ENCODE measurements at places on chromosomes 11 and 22. TPM values are rescaled to one million over a fixed set of nuclear protein-coding genes. Genes with fewer than 3 reads are reported as not detected.

GRCh38 chr22:41048791-41049717, 43.3 kb upstream of the EP300 start:
- no peaks in the 10 kb centered on the region for H3K27me3 ChIP-seq
- no peaks in the 10 kb centered on the region for H3K4me1 ChIP-seq

DNA sequence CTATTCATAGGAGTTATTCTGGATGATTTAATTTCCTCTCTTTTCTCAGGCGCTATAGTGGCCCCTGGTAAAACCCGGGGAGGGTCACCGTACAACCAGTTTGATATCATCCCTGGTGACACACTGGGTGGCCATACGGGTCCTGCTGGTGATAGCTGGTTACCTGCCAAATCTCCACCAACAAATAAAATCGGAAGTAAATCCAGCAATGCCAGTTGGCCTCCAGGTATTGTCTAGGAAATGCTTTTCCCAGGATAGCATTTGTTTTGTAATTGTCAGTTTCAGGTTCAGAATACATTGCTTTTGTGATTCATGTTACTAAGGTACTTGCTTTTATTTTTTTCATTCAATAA, 35.6 kb upstream of the ADSL start:
- no peaks in the 10 kb centered on the region for H3K4me1 ChIP-seq
- H3K4me3 ChIP-seq: no peak overlapping the region
- H3K27ac ChIP-seq: no peak overlapping the region
- no peaks in the 10 kb centered on the region for H3K27me3 ChIP-seq

- no peaks in the 10 kb centered on the region for H3K36me3 ChIP-seq
- H3K27ac ChIP-seq: no peak overlapping the region
- H3K4me3 ChIP-seq: peak overlapping the region; percentile 64
- peaks cover 8% of the 10 kb centered on the region for H3K4me1 ChIP-seq
Measured at GRCh38 chr11:44729713-44730112, 3.0 kb downstream of the TSPAN18 start.

The CALCB gene
- total RNA-seq: not detected

GRCh38 chr22:28477556-28477955, 202.1 kb downstream of the TTC28 start:
- no peak for DNase-seq
- H3K36me3 ChIP-seq: no peaks in the 10 kb centered on the region
- H3K4me1 ChIP-seq: no peaks in the 10 kb centered on the region
- no peak overlapping the region for H3K4me3 ChIP-seq

DNA sequence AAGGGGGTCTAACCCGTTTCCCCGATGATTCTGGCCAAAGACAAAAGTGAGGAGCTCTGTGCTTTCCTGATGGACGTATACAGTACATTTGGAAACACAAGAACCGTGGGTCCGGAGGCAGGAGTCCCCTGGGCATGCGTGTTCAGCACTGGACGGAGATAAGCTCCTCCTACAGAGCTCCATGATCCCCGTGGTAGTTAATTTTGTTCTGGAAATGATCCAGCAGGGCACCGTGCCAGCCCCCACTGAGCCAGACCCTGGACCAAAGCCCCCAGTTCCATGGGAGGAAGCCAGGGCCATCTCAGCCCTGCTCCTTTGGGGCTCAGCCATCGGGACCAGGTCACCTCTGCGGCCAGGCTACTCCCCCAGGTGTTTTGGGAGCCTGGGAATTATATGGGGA, 83.3 kb downstream of the TRMU start:
- H3K27ac ChIP-seq: no peak overlapping the region
- no peaks in the 10 kb centered on the region for H3K36me3 ChIP-seq
- DNase-seq: no peak

The STK33 gene
- total RNA-seq: 19.5 TPM

- H3K27me3 ChIP-seq: no peaks in the 10 kb centered on the region
- no peak overlapping the region for H3K4me3 ChIP-seq
- DNase-seq: peak; percentile 67
- H3K36me3 ChIP-seq: peaks cover 12% of the 10 kb centered on the region
- H3K27ac ChIP-seq: no peak overlapping the region
Measured at GRCh38 chr11:44029977-44030911, 17.5 kb upstream of the ACCSL start.

DNA sequence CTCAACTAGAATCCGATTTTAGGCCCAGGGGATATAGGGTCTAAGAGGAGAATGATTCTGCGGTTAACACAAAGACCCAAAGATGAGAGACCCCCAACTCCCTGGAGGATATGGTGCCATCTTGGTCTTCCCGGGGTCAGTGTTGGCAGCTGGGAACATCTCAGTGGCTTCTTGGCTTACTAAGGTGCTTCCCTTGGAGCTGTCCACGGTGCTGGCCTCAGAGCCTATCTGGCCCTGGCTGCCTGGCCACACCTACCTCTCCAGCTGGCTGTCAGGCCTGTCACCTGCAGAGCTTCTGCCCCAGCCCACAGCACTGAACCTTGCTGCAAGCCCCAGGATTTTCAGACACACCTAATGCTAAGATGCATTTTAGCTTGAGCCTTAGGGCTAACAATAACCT, 70.7 kb upstream of the THY1 start:
- H3K27ac ChIP-seq: no peak overlapping the region
- peak; percentile 83 for DNase-seq
- H3K27me3 ChIP-seq: no peaks in the 10 kb centered on the region
- peaks cover 11% of the 10 kb centered on the region for H3K4me1 ChIP-seq

Measured in H9 (cell line).